ENCODE measurements at places on chromosomes 5 and 9.

GRCh38 chr5:159043590-159043989 is 56.1 kb downstream of the EBF1 start:
- no peak for DNase-seq

- no peak for DNase-seq
Measured at GRCh38 chr5:152177626-152178349, 227.3 kb downstream of the NMUR2 start.

DNA sequence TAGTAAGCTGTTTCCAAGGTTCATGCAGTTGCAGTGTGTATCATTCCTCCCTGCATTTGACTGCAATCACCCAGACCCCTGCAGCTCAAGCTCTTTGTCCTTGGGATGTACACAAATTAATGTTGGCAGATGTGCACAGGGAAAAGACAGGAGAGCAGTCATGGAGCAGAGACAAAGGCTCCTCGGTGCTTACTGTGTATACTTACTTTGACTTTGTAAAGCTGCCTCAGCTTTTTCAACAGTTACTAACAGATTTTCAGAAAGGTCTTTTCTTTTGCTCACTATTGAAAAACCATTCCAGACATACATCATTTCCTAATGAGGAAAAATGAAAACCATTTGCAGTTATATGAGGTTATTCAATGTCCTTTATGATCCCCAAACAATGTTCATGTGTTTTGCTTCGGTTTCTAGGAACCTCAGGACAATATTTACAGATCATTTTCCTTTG is 124.9 kb downstream of the TTC39B start:
- DNase-seq: no peak

- no peak for DNase-seq
Measured at GRCh38 chr5:98630621-98631020, 142.8 kb upstream of the RGMB start.

DNA sequence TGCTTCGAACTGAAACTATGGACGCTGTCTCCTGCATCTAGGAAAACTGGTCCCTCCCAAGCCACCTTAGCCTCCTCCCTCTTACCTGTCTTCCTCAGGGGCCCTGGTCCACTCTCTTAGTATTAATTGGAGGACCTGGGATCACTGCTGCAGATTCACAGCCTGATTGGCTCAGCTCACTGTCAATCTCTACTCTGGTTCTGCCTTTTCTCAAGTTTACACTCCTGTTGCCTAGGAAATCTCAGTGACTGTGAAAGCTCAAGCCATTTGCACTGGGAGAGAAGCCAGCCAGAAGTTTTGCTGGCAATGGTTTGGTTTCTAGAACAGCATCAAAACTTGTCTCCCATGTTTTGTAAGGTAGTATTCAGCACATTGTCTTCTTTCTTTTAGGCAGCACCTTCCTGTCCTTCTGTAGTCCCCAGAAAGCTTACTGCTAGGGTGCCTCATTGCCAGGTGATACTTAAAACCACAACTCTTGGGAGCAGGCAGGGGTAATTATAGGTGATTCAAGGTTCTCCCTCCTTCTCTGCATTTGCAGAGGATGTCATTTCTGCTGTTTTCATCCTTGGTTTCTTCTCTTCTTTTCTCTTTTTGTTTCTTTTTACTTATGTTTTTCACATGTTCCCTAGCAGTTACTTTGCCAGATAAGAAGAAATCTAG is at the start of gene CAPSL:
CAPSL (minus strand) TSS at position 55 of the 660 bp plus-strand sequence. CDS start 17,502 bp downstream, outside the sequence.
- peak; percentile 5 for DNase-seq

DNA sequence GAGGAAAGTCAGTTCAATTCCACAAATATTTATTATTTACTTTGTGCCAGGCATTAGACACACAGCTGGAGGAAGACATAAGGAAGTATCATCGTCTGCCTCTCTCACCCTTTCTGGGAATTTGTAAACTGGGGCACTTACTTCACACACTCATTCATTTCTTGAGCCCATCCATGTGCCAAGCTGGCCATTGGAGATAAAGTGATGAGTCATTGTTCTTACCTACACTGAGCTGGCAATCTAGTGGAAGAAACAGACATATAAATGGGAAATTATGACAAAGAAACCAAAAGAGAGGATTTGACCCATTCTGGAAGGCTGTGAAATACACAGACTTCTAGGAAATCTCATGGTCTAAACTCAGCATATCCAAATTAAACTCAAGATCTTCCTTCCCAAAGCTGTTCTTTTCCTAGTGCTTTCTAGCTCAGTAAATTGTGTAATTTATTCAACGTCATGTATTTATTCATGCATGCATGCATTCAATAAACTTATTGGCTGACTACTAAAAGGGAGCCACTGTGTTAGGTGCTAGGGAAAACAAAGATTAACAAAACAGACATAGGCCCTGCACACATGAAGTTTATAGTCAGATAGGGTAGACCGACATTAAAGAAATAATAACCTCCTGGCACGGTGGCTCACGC is 65.3 kb downstream of the SH3RF2 start:
- DNase-seq: no peak

DNA sequence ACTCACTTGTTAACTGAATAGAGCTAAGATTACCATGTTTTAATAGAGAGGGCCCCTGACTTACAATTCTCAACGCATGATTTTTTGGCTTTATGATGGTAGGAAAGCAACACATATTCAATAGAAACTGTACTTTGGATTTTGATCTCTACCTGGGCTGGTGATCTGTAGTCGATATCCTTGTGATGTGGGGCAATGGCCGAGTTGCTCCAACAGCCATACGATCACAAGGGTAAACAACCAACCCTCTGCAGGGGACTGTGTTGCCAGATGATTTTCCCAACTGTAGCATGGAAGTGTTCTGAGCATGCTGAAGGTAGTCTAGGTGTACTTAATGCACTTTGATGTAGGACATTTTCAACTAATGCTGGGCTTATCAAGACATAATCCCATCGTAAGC is 36.5 kb downstream of the NSUN2 start:
- DNase-seq: no peak

GRCh38 chr5:1885868-1886845 is 3.4 kb upstream of the IRX4 start:
- no peak for DNase-seq

DNA sequence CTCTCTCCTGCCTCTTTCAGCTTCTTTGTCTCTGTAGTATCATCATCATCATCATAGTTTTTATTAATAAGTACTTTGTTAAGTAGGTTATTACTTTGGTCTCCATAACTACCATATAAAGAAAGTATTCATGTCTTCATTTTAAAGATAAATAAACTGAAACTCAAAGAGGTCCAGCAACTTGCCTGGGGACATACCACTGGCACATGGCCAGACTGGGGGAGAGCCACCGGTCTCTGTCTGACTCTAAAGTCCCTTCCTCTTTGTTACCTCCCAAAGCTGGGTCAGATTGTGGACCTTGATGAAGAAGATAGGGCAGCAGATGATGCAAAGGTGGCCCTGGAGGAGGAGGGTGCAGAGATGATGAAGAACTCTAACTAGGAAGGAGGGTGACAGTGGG is 8.5 kb downstream of the CDX1 start:
- DNase-seq: no peak

DNA sequence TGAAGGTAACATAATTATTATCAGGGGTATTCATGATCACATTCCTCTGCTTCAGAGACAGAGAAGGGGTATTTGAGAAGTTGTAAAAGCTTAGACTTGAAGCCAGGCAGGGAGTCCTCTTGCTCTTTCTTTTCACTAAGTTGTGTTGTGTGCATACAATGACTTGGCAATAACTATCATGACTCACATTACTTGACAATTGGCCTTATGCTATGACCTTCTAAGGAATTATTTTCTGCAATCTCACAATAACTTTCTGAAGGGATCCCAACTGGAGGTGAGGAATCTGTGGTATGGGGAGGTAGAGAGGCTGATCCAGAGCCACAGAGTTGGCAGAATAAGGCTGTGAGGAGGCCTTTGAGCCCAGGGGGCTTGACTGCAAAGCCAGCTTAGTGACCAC is 622.3 kb downstream of the MTRR start:
- no peak for DNase-seq

GRCh38 chr9:126049088-126049487 is 277.5 kb upstream of the MVB12B start:
- no peak for DNase-seq

Measured in germinal center (tissue), 1 donor.